ENCODE measurements at places on chromosomes 3 and 15.
A peak's percentile ranks its signal among the peaks of the same experiment; 100 is the strongest.

DNA sequence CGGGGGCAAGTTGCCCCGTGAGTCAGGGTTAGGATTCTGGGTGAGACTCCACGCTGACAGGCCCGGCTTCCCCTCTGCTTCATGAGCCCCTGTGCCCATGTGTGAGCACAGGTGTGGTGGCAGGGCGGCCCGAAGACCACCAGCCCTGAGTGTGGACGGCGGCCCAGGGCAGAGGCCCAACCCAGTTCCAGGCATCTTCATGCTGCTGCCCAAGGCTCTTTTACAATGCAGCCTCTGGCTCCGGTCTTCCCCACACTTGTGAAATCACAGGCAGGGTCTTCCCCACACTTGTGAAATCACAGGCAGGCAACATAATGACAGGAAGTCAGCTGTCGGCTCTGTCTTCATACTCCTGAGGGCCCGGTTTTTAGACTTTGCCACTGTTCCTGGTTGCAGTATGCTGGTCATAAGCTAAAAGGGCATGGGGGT, 78.8 kb downstream of the AAGAB start:
- peaks cover 3% of the 10 kb centered on the region for H3K4me1 ChIP-seq
- no peaks in the 10 kb centered on the region for H3K27me3 ChIP-seq
- no peak for DNase-seq
- no peak overlapping the region for H3K4me3 ChIP-seq

DNA sequence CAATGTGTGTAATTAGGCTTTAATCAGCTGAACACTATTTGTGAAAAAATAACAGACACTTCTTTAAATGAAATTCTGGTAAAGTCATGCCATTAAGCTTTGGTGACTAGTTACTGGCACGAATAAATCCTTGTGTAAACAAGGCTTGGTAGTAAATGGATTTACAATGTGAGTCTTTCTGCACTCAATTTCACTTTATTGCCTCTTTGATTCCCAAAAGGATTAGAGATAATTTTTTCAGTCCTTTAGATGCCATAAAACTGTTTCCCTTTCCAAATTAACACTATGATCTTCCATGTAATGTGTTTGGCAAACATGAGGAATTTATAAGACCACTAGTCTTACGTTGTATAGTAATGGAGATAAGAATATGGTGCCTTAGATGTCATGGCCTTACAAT, 339.5 kb upstream of the DNAJC19 start:
- no peaks in the 10 kb centered on the region for H3K27me3 ChIP-seq
- DNase-seq = no peak
- H3K4me3 ChIP-seq = no peak overlapping the region
- H3K36me3 ChIP-seq = no peaks in the 10 kb centered on the region
- H3K27ac ChIP-seq = no peak overlapping the region
- no peaks in the 10 kb centered on the region for H3K4me1 ChIP-seq

DNA sequence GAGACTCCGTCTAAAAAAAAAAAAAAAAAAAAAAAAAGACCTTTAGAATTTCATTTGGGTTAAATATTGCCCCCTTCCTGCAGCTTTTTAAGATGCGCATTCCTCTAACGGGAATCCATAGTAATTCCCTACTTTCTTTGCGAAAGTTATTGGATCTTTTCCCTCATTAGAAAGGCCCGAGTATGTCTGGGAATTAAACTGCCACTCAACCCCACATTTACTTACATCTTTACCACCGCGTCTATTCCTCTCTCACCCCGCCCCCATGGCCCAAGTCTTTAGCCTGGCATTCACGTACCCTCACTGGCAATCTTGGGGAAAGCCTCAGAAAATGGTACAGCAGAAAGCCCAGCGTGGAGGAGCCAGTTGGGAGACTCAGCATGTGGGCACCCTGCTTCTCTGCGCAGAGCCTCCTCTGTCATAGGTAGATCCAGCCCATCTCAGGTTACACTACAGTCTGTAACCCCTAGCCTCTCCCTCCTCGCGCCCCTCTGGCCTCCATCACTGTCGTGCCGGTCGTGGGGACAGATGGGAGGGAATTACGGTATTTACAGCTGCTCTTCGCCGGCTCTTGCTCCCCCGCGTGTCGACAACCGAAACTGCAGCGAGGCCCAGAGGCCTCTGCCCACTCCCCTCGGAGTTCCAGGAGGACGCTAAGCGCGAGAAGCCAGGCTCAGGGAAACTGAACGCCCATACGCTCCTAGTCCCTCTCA, 6.4 kb upstream of the ANKDD1A start:
- DNase-seq = peak; percentile 69
- peaks cover 17% of the 10 kb centered on the region for H3K4me1 ChIP-seq
- H3K4me3 ChIP-seq = peak overlapping the region; percentile 20
- no peak overlapping the region for H3K27ac ChIP-seq
- no peaks in the 10 kb centered on the region for H3K36me3 ChIP-seq

DNA sequence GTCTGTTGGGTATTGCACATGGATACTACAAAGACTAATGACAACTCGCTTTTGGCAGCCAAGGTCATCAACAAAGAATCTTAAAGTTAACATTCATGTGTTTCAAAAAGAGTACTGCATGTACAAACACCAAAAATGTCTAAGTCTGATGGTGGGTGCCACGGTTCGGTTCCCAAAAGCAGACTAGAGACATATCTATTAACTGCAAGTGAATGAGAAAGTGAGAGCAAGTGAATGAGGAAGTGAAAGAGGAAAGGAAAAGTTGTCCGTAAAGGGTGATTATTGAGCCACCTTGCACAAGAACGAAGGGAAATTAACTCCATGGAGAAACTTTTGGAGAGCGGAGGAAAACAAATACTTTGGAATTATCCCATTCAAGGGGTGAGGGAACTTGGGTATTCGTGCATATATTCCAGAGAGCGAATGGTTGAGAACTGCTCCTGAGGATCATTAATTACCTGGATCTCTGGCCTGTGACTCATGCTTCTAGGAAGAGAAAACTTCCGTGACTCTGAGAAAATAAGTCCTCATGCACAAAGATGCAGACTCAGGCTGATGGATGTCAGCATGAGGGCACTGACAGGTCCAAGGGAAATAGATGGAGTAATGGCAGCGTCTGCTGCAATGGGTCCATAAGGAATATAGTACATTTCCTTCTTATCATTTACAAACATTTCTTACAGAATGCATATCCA, 336.5 kb upstream of the TGFBR2 start:
- no peak overlapping the region for H3K4me3 ChIP-seq
- no peaks in the 10 kb centered on the region for H3K36me3 ChIP-seq
- DNase-seq = no peak
- no peaks in the 10 kb centered on the region for H3K27me3 ChIP-seq
- no peaks in the 10 kb centered on the region for H3K4me1 ChIP-seq
- H3K27ac ChIP-seq = no peak overlapping the region

GRCh38 chr3:129308636-129309035, 30.0 kb downstream of the HMCES start:
- H3K27ac ChIP-seq = no peak overlapping the region
- H3K27me3 ChIP-seq = no peaks in the 10 kb centered on the region
- H3K4me1 ChIP-seq = peaks cover 3% of the 10 kb centered on the region

- DNase-seq = no peak
- no peaks in the 10 kb centered on the region for H3K36me3 ChIP-seq
- no peaks in the 10 kb centered on the region for H3K27me3 ChIP-seq
- H3K4me1 ChIP-seq = peaks cover 4% of the 10 kb centered on the region
Measured at GRCh38 chr15:90042356-90042755, 41.2 kb downstream of the ZNF710 start.

- no peak overlapping the region for H3K4me3 ChIP-seq
- no peaks in the 10 kb centered on the region for H3K36me3 ChIP-seq
- H3K27ac ChIP-seq = no peak overlapping the region
- H3K4me1 ChIP-seq = no peaks in the 10 kb centered on the region
- no peak for DNase-seq
- H3K27me3 ChIP-seq = no peaks in the 10 kb centered on the region
Measured at GRCh38 chr15:100824211-100824610, 55.4 kb upstream of the ALDH1A3 start.

DNA sequence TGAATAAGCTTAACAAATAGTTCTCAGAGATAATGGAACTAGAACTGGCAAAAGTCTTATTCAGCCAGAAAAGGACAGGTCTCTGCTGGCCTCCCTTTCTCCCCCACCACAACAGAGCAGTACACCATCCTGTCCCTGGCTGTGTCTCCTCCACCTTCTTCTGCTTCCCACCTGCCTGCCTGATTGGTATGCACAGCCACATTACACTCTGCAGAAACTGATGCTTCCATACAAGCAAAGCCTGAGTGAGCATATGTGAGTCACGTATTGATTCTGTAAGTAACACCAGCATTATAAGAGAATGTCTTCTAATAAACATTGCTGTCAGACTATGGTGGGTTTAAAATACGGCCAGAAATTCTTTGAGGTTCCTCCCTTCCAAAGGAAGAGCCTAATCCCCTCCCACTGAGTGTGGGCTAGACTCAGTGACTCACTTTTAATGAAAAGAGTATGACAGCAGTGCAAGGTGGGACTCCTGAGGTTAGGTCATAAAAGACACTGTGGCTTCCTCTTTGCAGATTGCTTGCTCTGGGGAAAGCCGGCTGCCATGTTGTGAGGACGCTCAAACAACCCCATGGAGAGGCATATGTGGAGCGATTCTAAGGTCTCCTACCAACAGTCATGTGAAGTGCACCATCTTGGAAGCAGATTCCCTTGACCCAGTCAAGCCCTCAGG, 44.4 kb downstream of the ANXA2 start:
- no peaks in the 10 kb centered on the region for H3K27me3 ChIP-seq
- no peaks in the 10 kb centered on the region for H3K4me1 ChIP-seq
- DNase-seq = no peak
- peaks cover 74% of the 10 kb centered on the region for H3K36me3 ChIP-seq

DNA sequence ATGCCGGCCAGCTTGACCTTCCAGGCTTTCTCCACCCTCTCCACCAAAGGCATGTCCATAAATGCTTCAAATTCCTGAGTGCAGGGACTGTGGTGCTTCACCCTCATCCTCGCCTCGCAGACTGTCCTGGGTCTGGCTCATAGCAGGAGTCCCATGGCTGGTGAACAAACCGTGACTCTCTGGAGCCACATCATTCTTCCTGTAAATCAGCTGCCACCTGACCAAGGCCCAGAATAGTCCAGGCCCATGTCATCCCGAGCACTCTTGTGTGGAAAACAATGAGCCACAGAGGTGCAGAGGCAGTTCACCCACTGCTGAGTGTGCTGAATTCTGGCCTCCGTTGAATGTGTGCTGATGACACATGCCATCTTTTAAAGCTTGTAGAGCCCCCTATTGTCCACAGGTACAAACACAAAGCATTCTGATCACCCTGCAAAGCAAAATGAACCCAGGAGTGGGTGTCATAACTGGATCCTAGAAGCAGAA, 68.6 kb downstream of the ABHD5 start:
- H3K27me3 ChIP-seq = no peaks in the 10 kb centered on the region
- H3K27ac ChIP-seq = no peak overlapping the region
- peaks cover 9% of the 10 kb centered on the region for H3K4me1 ChIP-seq
- no peaks in the 10 kb centered on the region for H3K36me3 ChIP-seq
- no peak overlapping the region for H3K4me3 ChIP-seq

DNA sequence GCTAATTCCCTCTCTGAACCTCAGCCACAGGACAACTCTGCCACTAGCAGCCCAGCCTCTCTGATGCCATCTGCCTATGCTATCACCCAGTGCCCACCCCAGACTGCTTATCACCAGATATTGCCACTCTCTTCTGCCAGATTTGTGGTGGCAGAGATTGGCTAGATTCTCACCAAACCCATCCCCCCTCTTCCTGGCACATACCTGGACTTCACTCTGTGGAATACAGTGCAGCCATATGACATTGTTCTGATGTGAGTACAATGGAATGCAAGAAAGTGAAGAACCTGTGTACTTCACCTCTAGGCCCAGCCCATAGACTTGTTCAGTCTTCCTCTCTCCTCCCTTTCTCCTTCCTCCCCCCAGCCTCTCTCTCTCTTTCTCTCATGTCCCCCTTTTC, 46.9 kb upstream of the NTRK3 start:
- H3K27ac ChIP-seq = no peak overlapping the region
- H3K4me3 ChIP-seq = no peak overlapping the region
- no peaks in the 10 kb centered on the region for H3K27me3 ChIP-seq
- DNase-seq = no peak

- H3K36me3 ChIP-seq = no peaks in the 10 kb centered on the region
- no peaks in the 10 kb centered on the region for H3K27me3 ChIP-seq
- no peak overlapping the region for H3K4me3 ChIP-seq
- no peaks in the 10 kb centered on the region for H3K4me1 ChIP-seq
Measured at GRCh38 chr3:109132801-109133473, 3.6 kb upstream of the C3orf85 start.

DNA sequence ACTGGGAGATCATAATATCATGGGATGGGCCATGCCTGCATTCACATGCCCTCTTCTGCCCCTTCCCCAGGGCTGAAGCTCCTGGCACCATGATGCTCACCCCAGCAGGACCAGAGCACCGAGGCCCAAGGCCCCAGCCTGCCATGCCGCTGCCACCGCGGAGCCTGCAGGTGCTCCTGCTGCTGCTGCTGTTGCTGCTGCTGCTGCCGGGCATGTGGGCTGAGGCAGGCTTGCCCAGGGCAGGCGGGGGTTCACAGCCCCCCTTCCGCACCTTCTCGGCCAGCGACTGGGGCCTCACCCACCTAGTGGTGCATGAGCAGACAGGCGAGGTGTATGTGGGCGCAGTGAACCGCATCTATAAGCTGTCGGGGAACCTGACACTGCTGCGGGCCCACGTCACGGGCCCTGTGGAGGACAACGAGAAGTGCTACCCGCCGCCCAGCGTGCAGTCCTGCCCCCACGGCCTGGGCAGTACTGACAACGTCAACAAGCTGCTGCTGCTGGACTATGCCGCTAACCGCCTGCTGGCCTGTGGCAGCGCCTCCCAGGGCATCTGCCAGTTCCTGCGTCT, 5.6 kb downstream of the PLXNA1 start:
- no peaks in the 10 kb centered on the region for H3K27me3 ChIP-seq
- no peak overlapping the region for H3K27ac ChIP-seq
- peaks cover 10% of the 10 kb centered on the region for H3K4me1 ChIP-seq
- peaks cover 7% of the 10 kb centered on the region for H3K36me3 ChIP-seq
- H3K4me3 ChIP-seq = no peak overlapping the region
- DNase-seq = no peak

DNA sequence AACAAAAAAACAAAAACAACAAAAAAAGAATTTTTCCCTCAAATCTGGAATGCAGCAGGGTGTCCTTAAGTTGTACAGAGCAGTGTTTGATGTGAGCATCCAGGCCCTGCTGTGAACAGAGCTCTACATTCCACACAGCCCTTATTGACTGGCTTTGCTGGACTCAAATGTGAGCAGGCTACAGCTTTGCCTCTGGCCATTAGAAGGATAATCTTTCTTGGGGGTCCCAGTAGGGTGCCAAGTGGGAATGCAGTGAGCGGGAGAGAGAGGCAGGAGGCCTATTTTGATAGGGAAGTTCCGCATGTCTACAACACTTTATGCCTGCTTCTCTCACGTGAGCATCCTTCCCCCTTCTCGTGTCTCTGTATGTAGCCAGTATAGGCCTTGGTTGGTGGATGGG, 34.4 kb upstream of the TPRG1 start:
- H3K36me3 ChIP-seq = no peaks in the 10 kb centered on the region
- no peaks in the 10 kb centered on the region for H3K27me3 ChIP-seq
- DNase-seq = no peak
- H3K4me3 ChIP-seq = no peak overlapping the region
- no peak overlapping the region for H3K27ac ChIP-seq

GRCh38 chr3:56775445-56775837, 26.3 kb downstream of the ARHGEF3 start:
- no peak overlapping the region for H3K4me3 ChIP-seq
- H3K27me3 ChIP-seq = no peaks in the 10 kb centered on the region
- no peak for DNase-seq
- peaks cover 22% of the 10 kb centered on the region for H3K4me1 ChIP-seq
- H3K27ac ChIP-seq = no peak overlapping the region

GRCh38 chr3:170513642-170514041, 72.2 kb downstream of the SLC7A14 start:
- no peak for DNase-seq
- no peak overlapping the region for H3K27ac ChIP-seq
- H3K36me3 ChIP-seq = no peaks in the 10 kb centered on the region
- no peaks in the 10 kb centered on the region for H3K27me3 ChIP-seq
- no peaks in the 10 kb centered on the region for H3K4me1 ChIP-seq

- H3K4me3 ChIP-seq = no peak overlapping the region
- no peak for DNase-seq
- no peak overlapping the region for H3K27ac ChIP-seq
Measured at GRCh38 chr15:43916326-43916660, 89.5 kb downstream of the WDR76 start.
